Activated CD4-positive, alpha-beta T cell treated with anti-CD3 and anti-CD28 coated beads, Interleukin-2, amount 50 U/mL, for 1 hour (primary cell): ENCODE measurements at places on chromosomes 5 and 9.

GRCh38 chr5:112737463-112738190, at the start of gene APC:
TSS of gene APC (plus strand) at chr5:112737885. CDS start at chr5:112754891, 17,006 bp downstream.
- peak; percentile 67 for DNase-seq

DNA sequence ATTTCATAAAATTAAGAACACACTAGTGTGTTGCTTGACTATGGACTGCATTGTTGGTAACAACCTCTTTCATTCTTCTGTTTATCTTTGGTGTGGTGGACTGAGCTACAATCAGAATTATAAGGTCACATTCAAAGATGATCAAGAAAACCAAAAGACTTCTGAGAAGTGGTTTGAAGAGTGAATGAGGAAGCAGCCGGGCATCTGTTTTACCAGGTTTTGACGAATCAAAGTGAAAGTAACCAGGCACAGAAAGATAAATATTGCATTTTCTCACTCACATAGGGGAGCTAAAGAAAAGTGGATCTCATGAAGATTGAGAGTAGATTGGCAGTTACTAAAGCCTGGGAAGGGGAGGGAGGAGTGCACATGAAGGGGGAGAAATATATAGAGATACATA, 589.1 kb downstream of the ZNF608 start:
- no peak for DNase-seq

DNA sequence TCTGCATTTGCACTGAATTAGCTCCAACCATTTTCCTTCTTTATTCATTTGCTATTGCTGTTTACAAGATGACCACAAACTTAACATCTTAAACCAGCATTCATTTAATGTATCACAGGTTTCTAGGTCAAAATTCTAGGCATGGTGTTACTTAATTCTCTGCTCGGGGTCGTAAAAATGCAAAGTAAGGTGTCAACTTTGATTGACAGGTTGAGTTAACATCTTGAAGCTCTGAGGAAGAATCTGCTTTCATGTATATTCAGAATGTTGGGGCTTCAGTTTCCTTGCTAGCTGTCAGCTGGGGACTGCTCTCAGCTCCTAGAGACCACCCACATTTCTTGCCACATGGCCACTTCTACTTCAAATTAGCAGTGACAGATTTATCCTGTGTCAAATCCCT, 348.7 kb upstream of the GRIN3A start:
- DNase-seq: no peak

GRCh38 chr5:88769165-88769564, 113.8 kb downstream of the MEF2C start:
- no peak for DNase-seq

DNA sequence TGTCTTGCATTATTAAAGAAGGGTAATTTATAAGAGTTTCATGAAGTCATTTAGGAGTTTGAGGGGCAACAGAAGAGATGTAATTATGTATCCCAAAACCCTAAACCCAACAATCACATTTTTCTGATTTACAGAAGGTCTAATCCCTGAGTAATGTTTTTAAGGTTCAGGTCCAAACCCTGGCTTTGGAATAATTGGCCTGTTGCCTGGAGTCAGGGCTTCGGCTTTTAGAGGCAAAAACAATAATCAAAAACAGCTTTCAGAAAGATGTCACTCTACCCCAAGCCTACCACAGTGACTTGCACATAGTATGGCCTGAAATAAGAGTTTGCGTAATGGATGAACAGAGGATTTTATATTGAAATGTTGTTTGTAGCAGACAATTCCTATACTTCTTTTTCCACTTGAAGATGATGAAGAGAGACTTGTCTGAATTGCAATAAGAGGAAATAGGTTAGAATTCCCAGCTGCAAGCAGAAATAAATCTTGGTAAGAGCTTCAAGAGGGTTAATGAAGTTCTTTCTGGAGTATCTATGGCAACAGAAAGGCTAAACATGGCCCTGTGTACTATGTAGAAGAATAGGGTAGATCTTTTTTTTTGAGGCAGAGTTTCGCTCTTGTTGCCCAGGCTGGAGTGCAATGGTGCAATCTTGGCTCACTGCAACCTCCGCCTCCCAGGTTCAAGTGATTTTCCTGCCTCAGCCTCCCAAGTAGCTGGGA, 152.0 kb downstream of the GPBP1 start:
- no peak for DNase-seq

GRCh38 chr5:27140831-27141230, 102.4 kb upstream of the CDH9 start:
- no peak for DNase-seq

DNA sequence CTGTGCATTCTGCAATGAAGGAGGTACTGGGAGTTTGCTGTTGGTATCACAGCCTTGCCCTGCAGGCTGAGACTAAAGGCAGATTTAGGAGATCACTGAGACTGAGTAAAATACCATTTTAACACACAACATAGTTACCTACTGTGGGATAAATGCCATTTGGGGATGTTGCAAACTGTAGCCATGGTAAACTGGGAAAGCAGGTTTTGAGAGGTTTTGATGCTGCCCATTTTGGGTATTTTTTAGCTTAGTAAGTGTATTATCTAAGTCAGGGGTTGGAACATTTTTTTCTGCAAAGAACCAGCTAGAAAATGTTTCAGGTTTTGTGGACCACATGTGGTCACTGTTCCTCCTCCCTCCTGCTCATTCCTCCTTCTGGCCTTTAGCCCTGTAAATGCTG, 108.9 kb downstream of the EHMT1 start:
- no peak for DNase-seq

DNA sequence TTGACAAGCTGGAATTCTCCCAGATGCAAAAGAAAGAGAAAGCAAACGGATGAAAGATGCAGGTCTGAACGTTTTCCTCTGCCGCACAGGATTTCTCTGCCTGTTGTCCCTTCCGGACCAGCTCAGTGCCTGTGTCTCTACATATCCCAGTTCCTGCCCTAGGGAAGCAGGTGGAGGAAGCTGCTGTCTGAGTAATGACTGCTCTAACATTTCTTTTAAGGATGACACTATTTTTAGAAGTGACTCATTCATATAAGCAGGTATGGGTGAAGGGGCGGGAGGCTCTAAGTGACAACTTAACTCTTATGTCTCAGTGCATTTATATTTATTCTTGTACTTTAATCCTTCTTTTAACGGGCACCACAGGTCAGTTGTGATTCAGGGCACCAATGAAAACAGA, 128.8 kb downstream of the SLC24A2 start:
- DNase-seq: no peak

GRCh38 chr9:113888336-113888735, 12.2 kb downstream of the ZNF618 start:
- DNase-seq: no peak

DNA sequence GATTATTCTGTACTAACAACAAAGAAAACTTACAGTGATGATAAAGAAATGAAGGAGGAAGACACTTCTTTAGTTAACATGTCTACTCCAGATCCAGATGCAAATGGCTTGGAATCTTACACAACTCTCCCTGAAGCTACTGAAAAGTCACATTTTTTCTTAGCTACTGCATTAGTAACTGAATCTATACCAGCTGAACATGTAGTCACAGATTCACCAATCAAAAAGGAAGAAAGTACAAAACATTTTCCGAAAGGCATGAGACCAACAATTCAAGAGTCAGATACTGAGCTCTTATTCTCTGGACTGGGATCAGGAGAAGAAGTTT, 67.9 kb downstream of the VCAN start:
- no peak for DNase-seq

GRCh38 chr5:63919763-63920478, 42.3 kb downstream of the HTR1A start:
- DNase-seq: no peak

GRCh38 chr9:92656537-92656925, 13.4 kb downstream of the IPPK start:
- no peak for DNase-seq

DNA sequence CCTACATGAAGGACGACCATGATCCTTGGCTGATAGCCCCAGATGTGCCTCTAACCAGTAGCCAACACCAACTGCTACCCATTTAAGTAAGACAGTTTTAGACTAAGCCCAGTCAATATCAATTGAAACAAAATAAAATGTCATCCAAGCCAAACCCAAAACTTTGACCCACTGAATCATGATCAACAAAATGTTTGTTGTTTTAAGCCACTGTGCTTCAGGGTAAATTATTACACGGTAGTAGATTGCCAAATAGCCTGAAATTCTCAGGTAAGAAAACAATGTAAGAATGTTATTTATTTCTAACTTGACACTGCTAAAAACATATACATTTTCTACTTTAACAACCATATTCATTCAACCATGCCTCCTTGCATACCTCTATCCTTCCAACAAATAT, 105.5 kb upstream of the PAPPA start:
- DNase-seq: no peak

- no peak for DNase-seq
These were observed 177.2 kb downstream of the ERCC6L2 start for GRCh38 chr9:96052686-96053085.

GRCh38 chr9:83281306-83282255, 218.6 kb upstream of the RASEF start:
- no peak for DNase-seq
